ENCODE measurements at places on chromosomes 5 and 9.

DNA sequence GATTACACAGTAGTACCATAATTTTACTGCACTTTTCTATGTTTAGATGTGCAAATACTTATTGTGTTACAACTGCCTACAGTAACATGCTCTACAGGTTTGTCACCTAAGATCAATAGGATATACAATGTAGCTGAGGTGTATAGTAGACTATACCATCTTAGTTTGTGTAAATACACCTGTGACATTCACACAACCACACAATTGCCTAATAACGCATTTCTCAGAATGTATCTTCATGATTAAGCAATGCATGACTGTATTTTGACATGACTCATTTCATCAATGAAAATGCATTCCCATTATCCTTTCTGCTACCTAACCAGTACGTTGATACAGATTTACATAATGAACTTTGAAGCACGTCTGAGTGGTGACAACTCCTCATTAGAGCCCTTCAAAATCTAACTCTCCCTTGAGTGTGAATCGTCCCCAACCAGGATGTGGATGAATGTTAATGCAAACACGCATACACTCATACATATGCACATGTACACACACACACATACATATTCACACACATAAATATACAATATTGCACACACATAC is 28.4 kb downstream of the GZMK start:
- no peak for DNase-seq

DNA sequence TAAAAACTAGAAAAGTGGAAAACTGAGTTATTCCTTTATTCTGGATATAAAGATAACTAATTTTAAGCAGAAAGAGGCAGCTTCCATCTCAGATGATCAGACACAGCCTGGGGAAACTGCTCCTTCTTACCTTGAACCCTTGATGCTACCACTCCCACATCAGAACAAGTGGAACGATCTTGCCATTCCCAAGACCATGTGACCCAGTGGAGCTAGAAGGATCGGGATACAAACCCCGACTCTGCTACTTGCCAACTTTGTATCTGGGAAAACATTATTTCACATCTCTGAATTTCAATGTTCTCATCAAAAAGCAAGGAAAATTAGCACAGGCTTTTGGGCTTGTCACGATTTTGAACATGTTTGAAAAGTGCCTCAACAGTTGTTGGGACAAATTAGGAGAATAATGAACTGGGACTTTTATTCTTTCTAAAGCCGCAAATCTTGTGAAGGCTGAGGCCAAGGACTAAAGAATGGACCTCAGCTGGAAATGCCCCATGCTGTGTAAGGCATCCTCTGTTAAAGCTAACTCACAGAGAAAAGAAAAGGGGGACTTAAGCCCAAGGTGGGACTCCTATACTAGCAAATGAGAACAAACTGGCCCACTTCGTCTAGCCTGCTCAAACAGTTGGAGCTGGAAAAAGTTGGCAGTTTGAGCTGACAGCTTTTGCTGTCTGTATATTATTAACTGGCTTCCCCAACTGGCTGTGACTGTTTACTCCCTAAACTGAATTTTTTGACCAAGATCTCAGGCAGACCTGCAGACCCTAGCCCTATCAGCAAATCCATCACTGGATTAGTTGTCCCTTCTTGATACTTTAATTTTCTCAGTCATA is 552.3 kb downstream of the EFNA5 start:
- DNase-seq, result no peak

- no peak for DNase-seq
These were observed 50.9 kb downstream of the PLPP1 start for GRCh38 chr5:55483885-55484284.

- DNase-seq, result peak; percentile 33
These were observed at the start of gene C1QTNF2 for GRCh38 chr5:160369990-160370712. Gene C1QTNF2 (minus strand): TSS chr5:160370626. CDS start chr5:160355011, 15,615 bp downstream.

- DNase-seq, result no peak
These were observed 53.1 kb upstream of the DAB2IP start for GRCh38 chr9:121598167-121598964.

GRCh38 chr5:7815892-7816534 is 34.9 kb downstream of the CFAP90 start:
- DNase-seq, result peak; percentile 74

DNA sequence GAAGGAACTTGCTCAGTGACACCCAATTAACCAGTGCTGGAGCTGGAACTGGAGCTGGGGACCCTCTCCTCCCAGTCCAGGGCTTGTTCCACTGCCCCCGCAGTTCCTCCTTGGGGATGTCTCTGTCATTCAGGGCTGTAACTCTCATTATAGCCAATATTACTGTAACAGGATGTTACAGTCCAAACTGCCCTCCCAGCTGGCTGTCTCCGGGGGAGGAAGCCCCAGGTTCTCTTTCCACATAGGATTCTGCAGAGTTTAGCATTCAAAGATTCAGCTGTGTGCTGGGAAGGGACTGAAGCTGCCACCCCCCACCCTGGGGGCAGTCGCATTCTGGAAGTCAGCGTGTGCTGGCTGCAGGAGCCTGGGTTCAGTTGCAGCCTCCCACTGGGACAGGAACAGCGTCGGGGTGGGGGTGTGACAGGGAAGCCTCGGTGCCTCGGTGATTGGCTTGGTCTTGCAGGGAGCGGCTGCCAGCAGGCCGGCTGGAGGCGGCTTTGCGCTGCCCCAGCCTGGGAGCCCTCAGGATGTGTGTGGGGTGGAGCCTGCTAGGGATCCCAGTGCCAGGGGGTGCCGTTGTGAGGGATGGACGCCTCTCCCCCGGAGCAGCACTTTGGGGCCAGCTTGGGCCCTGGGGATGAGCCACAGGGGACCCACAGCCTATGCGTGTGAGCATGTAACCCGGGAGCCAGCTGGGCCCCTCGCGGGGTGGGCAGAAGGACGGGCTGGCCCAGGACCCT is 101.1 kb downstream of the RGS3 start:
- DNase-seq, result peak; percentile 82

DNA sequence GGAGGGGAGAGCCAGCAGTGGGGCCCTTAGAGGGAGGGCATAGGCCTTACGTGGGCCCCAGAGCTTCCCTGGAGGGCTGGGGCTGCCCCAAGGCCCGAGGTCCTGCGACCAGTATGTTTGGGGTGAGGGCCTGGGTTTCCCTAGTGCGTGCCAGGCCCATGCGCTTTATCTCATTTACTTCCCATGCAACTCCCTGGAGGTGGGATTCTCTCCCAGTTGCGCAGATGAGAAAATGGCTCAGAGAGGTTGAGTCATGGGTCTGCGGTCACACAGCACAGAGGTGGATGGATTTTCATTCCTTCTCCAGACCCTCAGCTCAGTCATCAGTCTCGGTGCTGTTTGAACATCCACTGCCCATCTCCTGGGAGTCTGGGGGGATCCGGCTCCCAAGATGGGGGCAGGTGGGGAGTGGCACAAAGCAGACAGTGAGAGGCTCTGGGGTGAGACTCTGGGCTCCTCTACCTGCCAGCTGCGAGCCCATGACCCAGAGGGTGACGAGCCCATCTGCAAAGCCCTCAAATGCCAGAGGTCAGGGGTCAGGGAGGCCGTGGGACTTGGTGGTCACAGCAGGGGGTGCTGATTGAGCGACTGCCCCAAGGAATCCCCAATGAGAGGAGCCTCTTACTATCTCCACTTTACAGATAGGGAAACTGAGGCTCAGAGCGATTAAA is 171.2 kb downstream of the GAPVD1 start:
- no peak for DNase-seq

GRCh38 chr5:172776235-172776594 is 5.2 kb upstream of the DUSP1 start:
- no peak for DNase-seq

DNA sequence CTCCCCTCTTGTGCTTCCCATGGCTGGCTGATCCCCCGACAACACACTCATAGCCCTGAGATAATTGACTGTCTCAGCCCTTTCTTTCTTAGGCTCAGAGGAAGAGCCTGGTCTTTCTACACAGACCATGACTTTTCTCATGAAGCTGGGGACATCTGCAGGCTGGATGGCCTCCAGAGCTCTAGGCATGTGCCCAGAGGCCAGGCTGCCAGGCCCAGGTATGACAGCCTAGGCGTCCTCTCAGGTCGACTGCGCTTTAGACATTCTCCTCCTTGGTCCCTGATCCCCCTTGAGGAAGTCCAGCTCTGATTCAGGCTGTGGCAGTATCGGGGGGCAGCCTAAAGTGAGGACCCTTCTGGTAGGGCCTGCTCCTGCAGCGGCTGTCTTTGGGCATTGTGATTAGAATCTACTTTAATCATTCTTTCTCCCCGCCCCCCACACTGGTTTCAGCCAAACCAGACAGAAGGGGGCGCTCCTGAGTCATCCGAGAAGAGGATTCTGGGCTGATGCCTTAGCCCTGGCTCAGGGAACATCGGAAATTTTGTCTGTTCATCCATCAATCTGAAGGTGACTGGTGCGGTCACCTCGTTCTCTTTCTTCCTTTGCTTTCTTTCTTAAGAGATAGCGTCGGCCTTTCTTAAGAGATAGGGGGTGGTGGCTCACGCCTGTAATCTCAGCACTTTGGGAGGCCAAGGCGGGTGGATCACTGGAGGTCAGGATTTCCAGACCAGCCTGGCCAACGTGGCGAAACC is 66.5 kb upstream of the HSPA9 start:
- peak; percentile 67 for DNase-seq

GRCh38 chr9:110329639-110330230 is 7.9 kb downstream of the TXNDC8 start:
- DNase-seq, result no peak

DNA sequence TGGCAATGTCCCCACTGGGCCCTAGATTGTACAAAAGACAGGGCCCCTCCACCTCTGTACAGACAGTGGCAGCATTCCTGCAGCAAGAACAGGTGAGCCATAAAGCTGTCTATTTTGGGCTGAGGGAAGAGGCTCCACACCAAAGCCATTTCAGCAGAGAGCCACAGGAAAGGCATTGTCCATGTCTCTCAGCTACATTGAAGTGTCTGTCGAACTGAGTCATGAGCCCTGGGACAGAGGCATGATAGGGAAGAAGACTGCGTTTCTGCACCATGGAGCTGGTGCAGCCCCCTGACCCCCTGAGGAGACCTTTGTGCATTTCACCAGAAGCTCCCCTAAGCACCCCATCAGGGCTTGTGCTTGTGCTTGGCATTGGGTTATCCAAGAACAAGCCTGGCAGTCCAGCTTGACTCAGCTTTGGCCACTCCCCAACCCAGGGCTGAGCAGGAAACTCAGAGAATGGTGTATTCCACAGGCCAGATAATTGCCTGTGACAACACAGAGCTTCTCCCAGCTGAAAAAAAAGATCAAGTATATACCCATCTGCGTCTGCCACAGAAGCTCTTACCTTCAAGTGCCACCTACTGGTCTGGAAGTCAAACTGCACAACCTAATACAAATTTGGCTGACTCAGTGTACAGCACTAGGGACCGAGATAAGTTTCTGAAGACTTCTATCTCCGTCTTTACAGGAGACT is 5.9 kb upstream of the FRMD3 start:
- DNase-seq, result peak; percentile 21

GRCh38 chr9:73264631-73265030 is 113.0 kb downstream of the ANXA1 start:
- no peak for DNase-seq

- DNase-seq, result no peak
These were observed 80.1 kb upstream of the DMAC1 start for GRCh38 chr9:7879551-7880245.

DNA sequence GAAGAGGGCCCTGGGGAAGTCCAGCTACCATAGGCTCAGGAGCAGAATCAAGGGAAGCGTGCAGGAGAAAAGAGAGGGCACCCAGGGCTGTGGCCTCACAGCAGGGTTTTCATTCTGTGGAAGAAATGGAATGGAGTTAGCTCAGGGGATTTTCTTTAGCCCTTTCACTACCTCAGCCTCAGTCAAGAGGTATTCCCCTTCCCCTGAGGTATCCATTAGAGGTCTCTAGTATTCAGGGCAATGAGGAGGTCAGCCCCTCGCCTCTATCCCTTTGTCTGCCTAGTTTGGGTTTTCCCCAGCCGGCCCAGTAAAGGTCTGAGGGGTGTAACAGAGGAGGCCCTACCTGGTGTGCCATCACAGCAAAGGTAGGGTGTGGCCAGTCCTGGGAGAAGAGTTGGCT is 21.5 kb downstream of the GFRA3 start:
- no peak for DNase-seq

- no peak for DNase-seq
These were observed 180.6 kb downstream of the GABRG2 start for GRCh38 chr5:162248107-162248713.

- DNase-seq, result no peak
These were observed 50.4 kb upstream of the CDKN2AIPNL start for GRCh38 chr5:134462047-134462575.

DNA sequence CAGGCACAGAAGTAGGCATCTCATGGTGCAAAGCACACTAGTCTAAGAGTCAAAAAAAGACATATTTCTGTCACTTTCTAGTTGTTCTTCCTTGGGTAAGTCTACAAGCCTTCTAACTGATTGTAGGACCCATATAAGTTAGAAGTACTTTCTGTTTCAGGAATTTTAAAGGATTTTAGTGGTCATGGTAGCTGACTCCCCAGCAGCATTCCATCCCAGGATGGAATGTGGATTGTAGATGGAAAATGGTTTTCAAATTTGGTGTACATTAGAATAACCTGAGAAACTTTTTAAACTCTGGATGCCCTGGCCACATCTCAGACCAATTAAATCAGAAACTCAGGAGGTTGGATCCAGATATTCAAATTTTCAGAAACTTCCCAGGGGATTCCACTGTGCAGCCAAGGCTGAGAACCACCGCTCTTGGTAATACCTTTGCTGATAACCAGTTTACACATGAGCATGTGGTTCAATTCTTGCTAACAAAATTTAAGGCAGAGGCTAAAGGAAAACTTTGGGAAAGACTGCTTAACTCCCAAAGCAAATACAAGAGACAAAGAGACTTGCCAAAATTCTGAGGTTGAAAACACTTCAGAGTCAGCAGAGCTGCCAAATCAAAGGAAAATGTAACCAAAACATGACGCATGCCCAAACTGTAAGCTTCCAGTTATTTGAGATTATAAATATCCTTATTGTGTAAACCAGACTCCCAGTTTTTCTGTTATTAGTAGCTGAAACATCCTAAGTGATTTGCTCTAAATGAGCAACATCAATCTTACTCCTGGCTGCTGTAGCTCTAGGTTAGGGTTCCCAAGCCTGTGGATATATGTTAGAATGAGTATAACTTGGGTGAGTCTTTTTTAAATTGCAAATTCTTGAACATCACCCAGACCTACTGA is 145.4 kb upstream of the MTAP start:
- DNase-seq, result no peak

DNA sequence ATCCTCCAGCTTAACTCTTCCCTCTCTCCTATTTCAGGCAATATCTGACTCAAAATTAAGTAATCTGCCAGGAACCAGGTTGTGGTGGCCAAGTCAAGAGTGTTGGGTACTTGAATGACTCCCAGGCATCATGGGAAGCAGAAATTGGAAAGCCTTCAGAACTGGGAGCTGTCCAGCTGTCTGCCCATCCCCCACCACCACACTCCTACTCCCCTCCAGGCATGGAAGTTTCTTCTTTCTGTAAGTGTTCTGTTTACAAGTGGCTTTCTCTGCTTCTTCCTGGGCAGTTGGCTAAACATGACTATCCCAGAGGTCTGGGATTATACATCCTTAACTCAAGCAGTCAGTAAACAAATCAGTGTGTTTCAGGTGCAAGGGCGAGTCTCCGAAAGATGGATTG is 14.6 kb upstream of the PBX3 start:
- no peak for DNase-seq

DNA sequence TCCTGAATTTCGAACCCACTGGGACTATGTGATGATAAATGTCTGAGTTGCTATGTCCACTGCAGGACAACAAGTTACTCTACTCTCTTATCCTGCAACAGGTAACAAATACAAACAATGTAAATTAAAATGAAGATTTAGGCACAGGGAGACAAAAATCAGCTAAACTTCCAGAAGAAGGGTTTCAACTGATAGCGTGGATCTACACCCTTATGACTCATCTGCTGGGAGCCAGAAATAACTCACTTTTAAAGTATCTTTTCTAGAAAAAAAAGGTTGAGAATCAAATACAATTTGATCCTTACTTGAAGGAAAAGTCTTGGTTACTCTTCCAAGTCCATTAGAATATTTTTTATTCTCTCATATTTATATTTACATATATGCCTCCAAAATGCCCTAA is 21.4 kb downstream of the PJA2 start:
- DNase-seq, result no peak
